WERI-Rb-1 (cell line): ENCODE measurements at places on chromosomes 16 and 17.

DNA sequence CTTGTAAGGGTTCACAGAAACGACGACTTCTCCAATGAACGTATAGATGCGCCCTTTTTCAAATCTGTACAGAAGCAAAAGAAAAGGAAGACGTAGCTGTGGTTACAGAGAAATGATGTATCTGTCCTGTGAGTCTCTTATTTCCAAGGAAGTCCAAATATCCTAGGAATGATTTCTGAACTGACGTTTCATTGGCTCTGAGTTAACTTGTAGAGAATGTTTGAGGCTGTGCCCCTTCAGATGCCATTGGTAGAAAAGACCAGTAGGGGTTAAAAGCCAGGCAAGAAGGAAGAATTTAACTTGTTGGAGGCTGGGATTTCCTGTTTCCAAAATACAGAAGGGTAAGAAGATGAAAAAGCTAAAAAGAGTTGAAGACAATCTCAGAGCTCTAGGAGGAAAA, 96.2 kb downstream of the MYO1D start:
- DNase-seq: no peak

GRCh38 chr16:88108762-88109161, 157.5 kb downstream of the BANP start:
- DNase-seq: no peak

DNA sequence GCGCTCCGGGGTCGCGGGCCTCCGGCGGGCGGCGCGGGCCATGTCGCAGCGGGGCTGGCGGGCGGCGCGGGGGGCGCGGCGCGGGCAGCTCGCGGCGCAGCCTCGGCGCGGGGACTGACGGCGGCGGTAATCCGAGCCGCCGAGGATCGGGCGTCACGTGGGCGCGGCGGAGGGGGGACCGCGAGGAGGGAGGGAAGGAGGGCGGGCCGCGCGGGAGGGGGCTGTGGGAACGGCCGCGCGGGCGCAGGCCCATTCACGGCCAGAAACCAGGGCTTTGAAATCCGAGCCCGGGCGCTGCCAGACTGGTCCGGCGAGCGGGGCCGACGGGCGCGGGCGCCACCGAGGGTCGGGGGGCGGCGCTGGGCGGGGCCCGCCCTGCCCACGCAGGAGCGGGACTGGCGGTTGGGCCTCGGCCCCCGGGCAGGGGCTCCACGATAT, at the start of gene MTSS2:
Gene MTSS2 (minus strand): TSS at position 116 of the 438 bp plus-strand sequence. CDS start 262 bp downstream, outside the sequence.
- peak; percentile 84 for DNase-seq

DNA sequence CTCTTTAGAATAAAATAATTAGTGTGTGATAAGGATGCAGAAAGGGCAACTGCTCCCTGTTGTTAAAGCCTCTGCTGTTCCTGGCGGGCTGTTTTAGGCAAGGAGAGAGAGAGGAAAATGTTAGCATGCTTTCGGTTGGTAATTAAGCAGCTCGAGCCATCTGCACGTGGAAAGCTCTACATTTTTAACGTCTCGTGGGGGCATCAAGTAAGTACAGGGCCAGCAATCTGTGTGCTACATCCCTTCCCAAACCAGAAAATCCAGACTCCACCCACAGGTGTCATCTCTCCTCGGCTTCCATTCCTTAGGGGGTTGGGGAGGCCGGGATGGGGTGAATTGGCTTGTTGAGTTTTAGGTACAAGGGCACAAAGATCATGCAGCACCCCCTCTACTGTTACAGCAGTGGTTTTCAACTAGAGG, 62.4 kb upstream of the MARCHF10 start:
- DNase-seq: no peak

GRCh38 chr17:74981318-74981978, 6.0 kb upstream of the CDR2L start:
- peak; percentile 46 for DNase-seq

- peak; percentile 93 for DNase-seq
Observed at GRCh38 chr16:1156055-1156982, 3.4 kb downstream of the CACNA1H start.

GRCh38 chr17:38560503-38561318, 45.0 kb downstream of the SRCIN1 start:
- no peak for DNase-seq

- no peak for DNase-seq
Observed at GRCh38 chr17:74547264-74547663, 1.3 kb upstream of the CD300C start.

DNA sequence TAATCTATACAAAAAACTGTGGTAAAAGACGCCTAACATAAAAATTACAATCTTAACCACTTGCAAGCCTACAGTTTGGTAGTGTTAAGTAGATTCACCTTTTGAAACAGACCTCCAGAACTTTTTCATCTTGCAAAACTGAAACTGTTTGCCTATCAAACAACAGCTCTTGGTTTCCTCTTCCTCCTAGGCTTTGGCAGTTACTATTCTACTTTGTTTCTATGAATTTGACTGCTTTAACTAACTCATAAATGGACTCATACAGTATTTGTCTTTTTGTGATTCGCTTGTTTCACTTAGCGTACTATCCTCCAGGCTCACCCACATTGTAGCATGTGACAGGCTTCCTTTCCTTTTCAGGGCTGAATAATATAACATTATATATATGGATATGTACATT, 97.0 kb downstream of the PRKCA start:
- DNase-seq: no peak

- peak; percentile 78 for DNase-seq
Observed at GRCh38 chr16:62225675-62226074, 189.4 kb upstream of the CDH8 start.

DNA sequence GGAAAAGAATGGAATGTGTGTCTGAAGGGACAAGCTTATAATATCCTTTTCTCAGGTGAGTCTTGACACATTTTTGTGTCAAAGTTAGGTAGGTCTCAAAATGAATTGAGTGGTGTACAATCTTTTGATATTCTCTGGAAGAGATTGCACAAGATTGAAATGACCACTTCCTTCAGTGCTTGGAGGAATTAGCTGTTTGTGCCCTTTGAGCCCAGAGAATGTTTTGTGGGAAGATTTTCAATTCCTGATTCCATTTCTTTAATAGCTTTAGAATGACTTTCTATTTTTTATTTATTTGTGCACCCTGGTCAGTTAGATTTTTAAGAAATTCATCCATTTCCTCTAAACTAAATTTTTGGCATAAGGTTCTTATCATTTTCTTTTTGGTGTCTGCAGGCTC, 1.6 kb upstream of the CCL13 start:
- no peak for DNase-seq

GRCh38 chr17:56257075-56257474, 103.8 kb downstream of the ANKFN1 start:
- no peak for DNase-seq

GRCh38 chr16:4954714-4955113, 3.4 kb upstream of the SEC14L5 start:
- DNase-seq: no peak

- DNase-seq: no peak
Observed at GRCh38 chr16:85576944-85577343, 36.2 kb upstream of the GSE1 start.

DNA sequence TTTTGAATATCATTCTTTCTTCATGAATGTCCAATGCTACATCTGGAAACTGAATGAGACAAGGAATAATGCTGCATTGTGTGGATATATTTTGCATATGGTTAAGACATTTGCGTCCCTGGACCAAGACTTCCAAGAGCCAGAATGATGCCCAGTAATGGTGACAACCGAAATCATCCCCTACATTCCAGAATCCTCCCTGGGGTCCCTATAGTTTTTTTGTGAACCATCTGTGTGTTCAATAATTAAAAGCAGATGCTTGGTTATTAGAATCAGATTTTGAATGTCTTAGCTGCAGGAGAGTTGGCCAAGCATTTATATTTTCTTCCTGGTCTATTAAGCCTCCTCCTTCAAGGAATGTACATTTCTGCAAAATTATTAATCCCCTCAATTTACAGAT, 426.7 kb upstream of the CDH8 start:
- no peak for DNase-seq

DNA sequence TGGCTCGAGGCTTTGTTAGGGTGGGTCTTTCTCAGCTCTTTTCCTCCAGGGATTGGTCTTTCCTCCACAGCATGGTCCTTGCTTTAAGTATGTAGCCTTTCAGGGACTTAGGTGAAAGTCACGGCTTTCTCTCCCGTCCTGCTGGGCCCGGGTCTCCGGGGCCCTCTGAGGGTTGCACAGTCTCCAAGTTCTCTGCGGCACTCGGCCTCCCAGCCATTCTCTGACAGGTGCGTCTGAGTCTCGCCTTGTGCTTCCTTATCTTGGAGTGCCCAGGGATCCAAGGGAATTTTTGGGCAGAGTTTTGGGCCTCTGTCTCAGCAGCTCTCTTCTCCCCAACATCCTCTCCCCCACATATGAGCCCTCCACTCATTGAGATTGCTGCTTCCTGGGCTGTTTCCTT, 36.6 kb downstream of the ZNF750 start:
- no peak for DNase-seq

DNA sequence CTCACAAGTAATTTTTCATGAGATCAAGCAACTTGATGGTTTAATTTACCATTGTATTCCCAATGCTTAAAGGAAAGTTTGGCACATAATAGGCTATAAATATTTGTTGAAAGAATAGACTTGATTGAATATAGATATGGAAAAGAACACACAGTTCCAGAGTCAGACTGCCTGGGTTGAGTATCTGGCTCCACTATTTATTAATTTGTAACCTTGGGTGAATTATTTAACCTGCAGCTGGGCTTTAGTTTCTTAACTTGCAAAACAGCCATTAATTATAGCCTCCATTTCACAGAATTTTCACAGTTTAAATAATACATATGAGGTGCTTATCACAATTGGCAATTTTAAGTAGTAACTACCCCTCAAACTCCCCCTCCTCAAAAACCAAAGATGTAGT, 73.6 kb downstream of the NCOR1 start:
- DNase-seq: no peak

GRCh38 chr16:11377154-11377553, 31.9 kb downstream of the RMI2 start:
- DNase-seq: no peak

DNA sequence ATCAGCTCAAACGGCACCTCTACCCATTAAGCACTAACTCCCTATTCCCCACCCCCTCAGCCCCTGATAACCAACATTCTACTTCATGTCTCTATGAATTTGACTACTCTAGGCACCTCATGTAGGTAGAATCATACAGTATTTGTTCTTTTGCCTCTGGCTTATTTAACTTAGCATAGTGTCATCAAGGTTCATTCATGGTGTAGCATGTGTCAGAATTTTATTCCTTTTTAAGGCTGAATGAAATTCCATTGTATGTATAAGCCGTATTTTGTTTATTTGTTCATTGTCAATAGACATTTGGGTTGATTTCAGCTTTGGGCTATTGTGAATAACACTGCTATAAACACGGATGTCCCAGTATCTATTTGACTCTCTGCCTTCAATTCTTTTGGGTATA, 794.9 kb upstream of the SOX9 start:
- DNase-seq: no peak
